ENCODE measurements at places on chromosomes 11 and 22.

GRCh38 chr11:96079691-96080090 lies 155.8 kb upstream of the MTMR2 start:
- DNase-seq: no peak

- peak; percentile 77 for DNase-seq
These were observed 5.7 kb downstream of the TMEM25 start for GRCh38 chr11:118536726-118537125.

DNA sequence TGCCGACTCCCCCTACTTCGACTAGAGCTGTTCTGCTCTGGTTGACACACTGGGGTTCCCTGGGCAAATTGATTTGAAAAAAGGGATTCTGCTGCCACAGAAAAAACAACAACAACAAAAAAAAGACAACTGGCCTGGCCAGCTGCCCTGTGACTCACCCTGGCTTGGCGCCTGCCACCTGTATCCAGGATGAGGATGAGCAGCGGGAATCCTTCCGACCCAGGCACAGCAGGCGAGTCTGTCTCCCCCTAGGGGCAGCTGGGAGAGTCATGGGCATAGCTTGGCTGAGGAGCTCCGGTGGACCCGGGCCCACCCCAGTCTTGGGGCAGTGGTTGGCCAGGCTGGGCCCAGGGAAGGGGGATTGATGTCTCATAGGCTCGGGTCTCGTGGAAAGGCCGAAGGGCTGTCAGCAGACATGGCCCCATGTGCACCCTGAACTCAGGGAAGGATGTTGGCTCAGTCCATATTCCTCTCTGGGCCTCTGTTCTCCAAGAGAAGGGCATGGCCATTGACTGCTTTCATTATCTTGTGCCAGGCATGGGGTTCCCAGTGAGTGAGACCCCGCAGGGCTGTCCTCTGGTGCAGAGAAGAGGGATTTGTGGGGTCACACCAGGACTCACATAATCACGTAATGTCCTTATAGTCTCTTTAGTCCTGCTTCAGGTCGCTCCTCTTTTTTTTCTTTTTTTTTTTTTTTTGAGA lies 10.4 kb upstream of the SUN2 start:
- DNase-seq: peak; percentile 73

DNA sequence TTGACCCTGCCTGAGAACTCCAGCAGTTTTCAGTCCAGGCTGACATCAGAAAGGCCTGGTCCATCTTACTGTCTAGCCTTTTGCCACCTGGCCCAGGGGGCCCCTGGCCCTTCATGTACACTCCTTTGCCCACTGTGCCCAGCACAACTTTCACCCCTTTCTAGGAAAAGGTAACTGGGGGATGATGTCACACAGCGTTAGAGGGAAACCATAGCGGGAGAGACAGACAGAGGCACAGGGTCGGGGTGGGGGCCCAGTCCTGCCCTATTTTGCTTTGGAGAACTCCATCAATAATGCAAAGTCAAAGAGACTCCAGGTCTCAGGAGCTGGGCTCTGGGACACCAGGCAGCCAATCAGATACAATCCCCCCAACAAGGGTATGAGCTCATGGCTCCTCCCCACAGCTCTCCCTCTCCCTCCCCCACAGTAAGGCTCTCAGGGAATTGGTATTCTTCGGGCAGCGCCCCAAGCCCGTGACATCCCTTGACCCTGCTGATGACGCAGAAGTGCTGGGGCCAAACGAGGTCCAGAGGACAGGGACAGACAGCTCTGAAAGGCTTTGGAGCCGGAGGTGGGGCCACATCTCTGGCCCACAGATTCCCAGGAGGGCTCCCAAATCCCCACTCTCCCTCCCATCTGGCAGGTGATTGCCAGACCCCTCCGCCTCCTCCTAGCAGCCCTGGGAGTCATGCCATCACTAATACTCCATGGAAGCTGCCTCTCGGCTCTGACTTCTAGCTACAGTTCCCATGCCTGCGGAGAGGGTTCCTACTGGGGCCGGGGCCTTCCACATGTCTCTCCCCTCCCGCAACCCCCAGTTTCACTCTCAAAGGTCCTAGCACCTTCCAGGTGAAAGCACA lies 5.9 kb downstream of the USP2 start:
- peak; percentile 88 for DNase-seq
